ENCODE measurements at places on chromosomes 1 and 21.
A peak's percentile ranks its signal among the peaks of the same experiment; 100 is the strongest.

DNA sequence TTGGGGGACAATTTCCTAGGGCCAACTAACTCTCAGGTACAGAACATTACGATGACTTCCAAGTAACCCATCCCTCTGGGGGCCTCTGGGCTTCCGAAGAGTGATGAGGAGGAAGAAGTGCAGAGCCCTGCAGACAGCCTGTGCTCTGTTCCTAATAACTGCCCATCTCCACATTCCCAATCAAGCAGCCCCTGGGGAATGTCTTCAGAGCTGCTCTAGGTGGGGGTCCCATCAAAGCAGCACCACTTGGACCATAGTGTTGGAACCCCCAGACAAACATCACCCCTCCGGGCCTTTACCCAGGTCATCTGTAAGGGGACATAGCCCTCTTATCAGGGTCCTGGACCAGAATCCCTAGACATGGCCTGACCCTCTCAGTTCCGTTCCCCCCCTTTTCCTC, 357.3 kb downstream of the NPHP4 start:
- DNase-seq = no peak

DNA sequence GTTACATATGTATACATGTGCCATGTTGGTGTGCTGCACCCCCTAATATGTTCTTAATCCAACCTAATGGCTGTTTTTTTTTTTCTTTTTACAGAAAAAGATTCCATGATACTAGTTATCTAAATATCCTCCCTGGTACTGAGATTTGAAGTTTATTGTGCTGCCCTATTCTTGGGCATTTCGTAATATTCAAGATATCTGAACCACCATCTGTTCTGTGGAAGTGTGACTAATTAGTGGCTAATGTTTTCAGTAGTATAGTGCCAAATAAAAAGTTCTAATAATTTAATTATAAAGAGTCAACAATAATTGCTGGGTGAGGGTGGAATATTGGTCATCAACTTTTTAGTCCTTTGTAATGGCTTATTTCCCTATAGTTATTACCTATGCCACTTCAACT, 217.5 kb downstream of the GABPA start:
- DNase-seq = no peak

- DNase-seq = no peak
These were observed 11.1 kb downstream of the ITGA10 start for GRCh38 chr1:145898756-145899155.

DNA sequence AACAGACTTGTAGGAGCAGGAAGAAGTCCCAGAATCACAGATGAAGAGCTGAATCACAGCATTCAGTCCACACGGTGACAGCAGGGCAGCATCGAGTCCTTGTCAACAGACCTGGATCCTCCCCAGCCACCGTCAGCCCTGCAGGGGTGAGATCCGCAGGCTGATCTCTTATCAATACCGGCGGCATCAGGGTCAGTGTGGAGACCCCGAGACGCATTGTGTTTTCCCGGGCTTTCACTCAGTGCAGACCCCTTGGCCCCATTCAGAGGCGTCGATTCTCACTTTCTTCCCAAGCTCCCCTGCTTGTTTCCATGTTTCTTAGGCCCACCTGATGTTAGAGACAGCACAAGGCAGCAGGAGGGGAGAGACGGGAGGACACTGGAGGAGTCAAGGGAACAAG, 609.6 kb downstream of the PTPRU start:
- no peak for DNase-seq

GRCh38 chr1:62229468-62229867, 34.8 kb downstream of the L1TD1 start:
- DNase-seq = no peak

DNA sequence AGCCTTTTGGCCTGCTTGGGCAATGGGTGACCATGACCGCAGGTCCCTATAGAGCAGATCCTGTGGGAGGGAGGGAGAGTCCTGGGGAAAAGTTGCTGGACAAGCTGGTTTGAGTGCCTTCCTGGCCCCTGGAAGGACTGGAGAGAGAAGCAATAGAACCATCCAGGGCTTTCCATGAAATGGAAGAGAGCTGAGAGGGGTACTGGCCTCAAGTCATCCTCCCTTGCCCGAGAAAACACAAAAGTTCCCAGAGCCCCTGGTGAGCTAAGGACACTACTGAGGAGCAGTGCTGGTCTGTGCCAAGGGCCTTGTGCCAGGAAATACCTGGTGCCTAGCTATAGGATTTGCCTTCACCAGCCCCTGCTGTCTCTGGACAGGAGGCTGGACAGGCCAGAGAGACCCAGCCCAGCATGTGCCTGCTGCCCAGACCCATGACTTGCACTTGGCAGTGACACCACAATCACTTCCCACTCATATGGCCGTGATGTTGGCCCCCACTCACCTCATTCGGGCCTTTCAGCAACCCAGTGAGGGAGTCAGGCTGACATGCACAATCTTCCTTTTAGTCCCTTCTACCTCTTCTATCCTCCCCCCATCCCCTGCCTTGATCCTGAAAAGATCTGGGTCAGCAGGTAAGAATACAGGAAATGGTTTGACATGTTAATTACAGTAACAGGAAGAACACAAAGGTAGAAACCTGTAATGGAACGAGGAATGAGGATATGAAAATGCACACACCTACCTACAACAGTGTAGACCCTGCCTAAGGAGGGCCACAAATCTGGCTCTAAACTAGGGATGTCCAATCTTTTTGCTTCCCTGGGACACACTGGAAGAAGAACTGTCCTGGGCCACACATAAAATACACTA, 7.0 kb downstream of the SH3BP5L start:
- no peak for DNase-seq

DNA sequence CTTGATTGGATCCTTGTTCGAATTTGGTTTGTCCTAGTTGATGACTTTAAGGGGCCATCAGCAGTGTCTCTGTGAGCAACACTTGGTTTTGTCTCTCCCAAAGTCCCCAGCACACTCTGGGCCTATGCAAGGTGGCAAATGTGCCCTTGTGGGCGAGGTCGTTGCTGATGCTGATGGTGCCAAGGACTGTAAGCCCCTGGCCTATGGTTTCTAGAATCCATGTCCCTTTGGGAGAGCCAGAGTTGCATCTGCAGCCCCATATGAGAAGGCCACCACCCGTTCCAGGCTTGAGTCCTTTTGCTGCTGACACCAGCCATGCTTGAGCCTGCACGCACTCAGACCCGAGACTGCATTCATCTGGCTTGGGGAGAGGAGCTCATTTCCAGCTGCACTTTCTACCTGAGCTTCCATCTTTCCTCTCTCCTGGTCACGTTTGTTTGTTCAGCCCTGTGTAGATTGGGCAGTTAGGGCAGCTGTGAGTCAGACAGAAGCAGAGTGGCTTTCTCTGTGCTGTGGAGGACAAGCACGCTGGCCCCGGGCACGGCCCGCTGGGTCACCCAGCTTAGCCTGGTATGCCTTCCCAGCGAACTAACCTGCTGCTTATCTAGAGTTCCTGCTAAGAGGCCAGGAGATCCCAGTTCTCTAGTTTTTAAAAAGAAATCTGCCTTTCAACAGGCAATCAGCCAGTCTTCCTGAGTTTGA, 52.1 kb upstream of the CSF3R start:
- no peak for DNase-seq

DNA sequence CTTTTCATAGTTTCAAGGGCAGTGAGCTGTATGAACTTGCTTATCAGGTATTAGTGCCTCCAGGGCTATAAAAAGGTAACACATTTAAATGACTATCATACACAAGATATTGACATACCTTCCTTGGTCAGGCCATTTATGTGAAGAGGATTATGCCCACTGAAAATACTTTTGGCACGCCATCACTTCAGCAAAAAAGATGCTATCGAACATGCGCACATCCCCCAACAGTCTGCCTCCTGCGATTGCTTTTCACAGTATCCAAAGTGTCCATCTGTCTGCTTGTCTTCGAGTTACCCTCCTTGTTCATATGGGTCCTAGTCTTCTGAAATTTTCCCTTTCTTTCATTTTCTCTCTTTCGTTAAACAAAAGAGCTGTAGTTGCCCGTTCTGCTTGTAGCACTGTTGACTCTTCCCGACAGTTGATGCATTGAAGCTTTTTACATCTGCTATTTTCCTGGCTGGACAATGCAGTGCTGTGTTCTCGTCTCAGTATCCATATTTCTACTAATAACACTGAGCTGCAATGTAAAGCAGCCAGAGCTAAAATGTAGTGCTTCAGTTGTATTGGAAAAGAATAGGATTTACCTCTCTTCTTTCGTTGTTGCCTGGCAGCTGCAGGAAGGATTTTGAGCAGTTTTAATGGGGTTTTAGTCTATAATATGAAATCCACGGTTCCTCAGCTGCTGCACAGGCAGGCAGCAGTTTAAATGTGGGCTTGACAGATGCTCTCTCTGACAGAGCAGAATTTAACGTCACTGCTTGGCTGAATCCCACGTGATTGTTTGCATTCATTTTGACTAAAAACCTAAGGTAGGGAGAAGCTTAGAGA, at the start of gene B3GALT2:
B3GALT2 (minus strand) TSS at position 713 of the 831 bp plus-strand sequence. CDS start 5,051 bp downstream, outside the sequence.
- no peak for DNase-seq

DNA sequence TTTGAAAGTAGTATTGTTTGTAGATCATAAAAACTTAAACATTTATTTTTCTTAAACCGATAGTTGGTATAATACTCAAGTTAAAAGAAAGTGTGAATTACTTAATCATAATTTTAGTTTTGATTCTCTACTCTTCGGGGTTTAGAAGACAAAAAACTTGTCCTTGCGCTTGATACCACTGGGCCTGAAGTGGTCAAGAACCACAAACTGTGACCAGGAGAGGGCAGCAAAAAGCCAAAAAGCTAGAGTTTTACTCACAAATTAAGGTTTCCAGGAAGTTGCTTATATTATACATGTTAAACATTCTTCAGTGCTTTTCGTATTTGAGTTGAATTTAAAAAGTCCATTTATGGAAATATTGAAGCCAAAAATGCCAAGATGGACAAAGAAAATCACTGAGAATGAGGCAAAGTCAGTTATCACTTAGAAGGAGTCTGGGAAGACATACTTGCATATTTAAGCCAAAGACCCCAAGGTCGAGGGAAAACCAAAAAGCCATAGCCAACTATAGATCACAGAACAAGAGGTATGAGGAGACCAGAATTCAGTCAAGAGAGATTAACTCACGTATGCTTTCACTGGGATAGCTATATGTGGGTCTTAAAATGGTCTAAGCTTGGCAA, 34.2 kb downstream of the EFCAB7 start:
- DNase-seq = no peak

GRCh38 chr1:226461087-226461486, 53.2 kb upstream of the PARP1 start:
- no peak for DNase-seq

DNA sequence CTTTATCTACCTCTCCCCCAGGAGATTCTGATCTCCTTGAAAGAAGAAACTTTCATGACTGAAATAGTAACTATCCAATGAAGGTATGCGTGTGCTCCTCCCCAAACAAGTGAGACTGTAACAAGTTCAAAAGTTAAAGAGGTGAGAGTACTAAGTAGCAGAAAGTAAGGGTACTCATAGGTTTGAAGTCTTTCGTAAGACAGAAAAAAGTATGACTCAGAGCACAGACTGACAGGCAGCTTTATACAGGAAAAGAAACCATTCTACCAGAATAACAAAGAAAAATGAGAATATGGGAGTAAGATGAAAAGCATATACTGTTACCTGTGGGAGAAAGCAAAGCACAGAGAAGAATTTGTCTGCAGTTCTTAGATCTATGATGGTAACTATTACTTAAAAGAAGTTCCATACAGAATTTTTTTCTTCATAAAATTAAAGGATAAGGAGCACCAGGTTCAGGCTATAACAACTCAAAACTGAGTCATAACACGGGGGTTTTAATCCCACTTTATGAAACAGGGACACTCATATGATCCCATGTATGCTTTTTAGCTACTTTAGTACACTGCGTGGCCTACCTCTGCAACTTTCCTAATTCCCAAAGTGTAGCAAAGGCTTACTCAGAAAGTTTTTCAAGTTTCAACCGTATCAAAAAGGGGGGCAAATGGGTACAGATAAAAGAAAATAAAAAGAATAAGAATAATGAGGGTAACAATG, 52.0 kb downstream of the FOXJ3 start:
- no peak for DNase-seq

GRCh38 chr1:110766336-110766647, 91.6 kb upstream of the KCNA3 start:
- no peak for DNase-seq

GRCh38 chr1:190416239-190416638, 61.4 kb downstream of the BRINP3 start:
- no peak for DNase-seq

GRCh38 chr21:10616535-10616934, 95.2 kb downstream of the TPTE start:
- DNase-seq = no peak

- DNase-seq = no peak
These were observed 4.1 kb downstream of the ABCD3 start for GRCh38 chr1:94422115-94422820.

DNA sequence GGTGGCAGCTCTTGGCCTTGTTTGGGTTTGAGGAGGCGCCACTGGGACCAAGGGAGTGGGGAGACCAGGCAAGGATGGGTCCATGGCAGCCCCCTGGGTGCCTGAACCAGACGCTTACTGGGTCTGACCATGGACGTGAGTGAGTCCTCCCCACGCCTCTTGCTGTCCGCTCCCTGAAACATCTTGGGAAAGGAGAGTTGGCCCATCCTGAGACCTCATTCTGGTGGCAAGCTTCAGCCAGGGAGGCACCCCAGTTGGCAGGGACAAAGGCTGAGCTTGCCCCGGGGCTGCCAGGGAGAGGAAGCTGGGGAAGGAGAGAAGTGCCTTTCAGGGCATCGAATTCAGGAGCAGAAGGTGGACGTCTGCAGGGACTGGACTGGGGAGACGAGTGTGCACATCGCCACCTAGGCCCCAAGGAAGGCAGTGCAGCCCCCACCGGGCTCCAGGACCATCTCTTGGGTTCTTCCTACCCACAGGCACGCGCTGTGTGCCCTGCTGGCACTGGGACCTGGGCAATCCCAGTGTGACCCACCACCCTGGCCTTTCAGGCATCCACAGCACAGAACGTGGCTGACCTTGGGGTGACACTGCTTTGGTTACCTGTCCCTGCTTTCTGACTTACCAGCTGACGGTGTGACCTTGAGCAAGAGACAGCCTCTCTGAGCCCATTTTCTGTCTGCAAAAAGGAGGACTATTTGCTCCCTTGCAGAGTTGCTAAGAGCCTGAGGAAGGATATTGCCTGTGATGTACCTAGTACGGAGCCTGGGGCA, 132.9 kb upstream of the WNT4 start:
- no peak for DNase-seq

DNA sequence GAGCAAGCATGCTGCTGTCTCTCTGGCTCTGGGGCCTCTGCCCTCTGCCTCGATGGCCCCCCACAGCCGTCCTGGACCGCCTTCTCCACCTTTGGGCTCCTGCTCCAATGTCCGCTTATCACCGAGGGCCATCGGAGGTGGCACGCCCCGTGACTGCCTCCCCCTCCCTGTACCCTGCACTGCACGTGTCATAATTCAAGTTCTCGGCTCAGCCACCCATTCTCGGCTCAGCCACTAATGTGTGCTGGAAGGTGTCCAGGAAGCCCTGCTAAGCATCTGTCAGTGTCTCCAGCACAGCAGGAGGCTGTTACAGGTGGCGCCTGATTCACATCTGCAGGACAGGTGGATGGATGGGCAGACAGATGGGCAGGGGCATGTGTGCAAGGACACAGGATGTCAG, 45.5 kb downstream of the TP73 start:
- no peak for DNase-seq

GRCh38 chr1:101826416-101826815, 170.3 kb downstream of the OLFM3 start:
- no peak for DNase-seq

GRCh38 chr1:15153184-15153841, at the start of gene TMEM51:
Gene TMEM51 (plus strand): TSS chr1:15153747. CDS start chr1:15215088, 61,341 bp downstream.
- peak; percentile 73 for DNase-seq
